Small intestine (tissue), 16 donors: ENCODE measurements at places on chromosomes 2 and 18.

- DNase-seq: peak; percentile 36
Measured at GRCh38 chr2:10517351-10518043, 69.4 kb upstream of the ODC1 start.

DNA sequence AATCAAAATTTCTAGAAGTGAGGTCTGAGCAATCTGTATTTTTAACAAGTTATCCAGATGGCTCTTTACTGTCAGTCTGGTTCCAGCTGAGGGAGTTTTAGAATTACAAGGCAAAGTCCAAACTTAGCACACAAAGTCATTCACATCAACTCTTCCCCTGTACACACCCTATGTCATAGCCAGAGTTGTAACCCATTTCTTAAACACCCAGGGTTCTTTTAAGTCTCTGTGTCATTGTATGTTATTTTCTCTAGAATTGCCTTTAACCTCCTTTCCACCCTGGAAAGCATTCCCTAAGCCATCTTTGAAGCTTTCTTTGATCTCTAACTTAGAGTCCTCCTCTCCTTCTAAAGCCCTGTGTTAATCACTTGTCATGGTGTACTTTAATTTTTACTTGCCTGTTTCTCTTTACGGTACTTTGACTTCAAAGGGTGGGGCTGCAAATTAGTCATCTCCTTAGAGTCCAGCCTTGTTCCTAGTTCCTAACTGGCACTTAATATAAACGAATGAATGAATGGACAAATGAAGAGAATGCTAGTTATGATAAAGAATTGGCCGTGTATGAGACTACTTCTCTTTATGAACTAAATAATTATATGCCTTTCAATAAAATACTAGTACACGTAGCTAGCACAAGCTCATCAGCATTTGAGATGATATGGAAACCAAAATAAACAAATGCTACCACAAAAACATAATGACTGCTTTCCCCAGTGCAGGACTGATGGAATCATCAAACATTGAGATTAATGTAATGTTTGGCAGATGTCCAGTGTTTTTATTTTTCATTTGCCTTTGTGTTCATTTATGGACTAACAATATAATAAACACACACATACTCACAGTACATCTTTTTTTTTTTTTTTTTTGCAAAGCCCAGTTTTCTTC is 11.9 kb upstream of the ACTR3 start:
- DNase-seq: peak; percentile 95

GRCh38 chr2:40127146-40127545 is 324.7 kb downstream of the SLC8A1 start:
- no peak for DNase-seq

GRCh38 chr2:239884875-239885274 is 140.3 kb downstream of the NDUFA10 start:
- no peak for DNase-seq

- peak; percentile 78 for DNase-seq
Measured at GRCh38 chr2:70087702-70088597, 673 bp downstream of the PCBP1 start.

DNA sequence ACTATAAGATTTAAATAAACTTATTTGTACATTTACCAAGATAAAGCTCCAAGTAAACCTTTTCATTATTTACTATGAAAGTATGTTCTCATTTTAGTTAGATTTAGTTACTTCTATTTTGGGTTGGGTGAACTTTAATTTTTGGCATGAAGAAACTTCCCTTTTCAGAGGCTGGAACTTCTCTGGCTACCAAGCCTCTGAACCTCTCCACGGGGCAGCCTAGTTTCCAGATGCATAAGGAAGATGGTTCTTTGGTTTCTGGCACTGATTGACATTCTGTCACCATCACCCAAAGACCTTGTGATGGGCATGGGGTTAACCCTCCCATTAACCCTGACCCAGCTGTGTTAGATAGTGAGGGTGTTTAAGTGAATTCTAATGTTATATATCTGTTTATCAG is 17.1 kb downstream of the PSD4 start:
- no peak for DNase-seq

DNA sequence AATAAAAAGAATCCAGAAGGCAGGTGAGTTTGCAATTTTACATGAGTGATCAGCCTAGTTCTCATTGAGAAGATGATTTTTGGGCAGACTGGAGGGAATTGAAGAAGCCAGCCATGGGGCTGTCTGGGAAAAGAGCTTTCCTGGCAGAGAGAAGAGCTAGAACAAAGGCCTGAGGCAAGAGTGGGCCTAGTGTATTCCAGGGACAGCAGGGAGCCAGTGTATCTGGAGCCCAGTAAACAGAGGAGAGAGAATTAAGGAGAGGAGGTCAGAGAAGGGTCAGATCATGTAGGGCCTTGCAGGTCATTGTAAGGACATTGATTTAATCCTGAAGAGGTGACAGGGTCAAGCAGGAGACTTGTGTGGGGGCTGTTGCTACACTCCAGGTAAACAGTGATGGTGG is 195.8 kb downstream of the SATB2 start:
- DNase-seq: no peak

DNA sequence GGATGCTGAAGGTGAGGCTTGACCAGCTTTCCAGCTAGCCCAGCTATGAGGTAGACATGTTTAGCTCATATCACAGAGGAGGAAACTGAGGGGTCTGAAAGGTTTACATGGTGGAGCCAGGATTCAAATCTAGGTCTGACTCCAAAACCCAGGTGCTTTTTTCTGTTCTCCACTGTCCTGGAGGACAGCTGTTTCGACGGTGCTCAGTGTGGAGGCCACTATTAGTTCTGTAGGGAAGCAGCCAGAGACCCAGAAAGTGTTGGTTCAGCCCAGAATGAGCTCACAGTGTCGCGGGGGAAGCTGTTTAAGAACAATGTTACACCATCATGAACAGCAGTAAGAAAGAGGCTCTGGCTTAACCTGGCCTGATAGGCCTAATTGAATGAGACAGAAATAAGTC is 11.1 kb downstream of the PROC start:
- DNase-seq: no peak

- peak; percentile 84 for DNase-seq
Measured at GRCh38 chr2:227665189-227665940, 1.2 kb upstream of the SCYGR5 start.

DNA sequence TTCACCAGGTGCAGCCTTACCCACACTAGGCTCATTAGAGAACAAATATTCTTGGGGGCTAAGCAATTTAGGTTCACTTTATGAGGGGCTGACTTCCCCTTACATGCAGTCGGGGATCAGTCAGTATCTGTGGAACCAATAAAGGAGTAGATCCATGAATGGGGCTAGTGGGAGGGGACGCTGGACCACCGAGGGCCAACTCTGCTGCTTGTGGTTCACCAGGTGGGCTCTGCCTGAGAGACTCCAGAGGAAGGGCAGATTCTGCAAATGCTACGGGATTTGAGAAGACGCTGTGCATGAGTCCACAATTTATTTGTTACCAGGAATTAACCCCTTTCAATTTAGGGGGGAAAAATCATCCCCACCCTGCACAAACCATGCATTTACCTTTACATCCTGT is 15.9 kb upstream of the HAAO start:
- DNase-seq: no peak

- no peak for DNase-seq
Measured at GRCh38 chr2:226330206-226330605, 469.4 kb downstream of the IRS1 start.

- DNase-seq: peak; percentile 23
Measured at GRCh38 chr2:241009601-241010530, 11.4 kb downstream of the SNED1 start.

DNA sequence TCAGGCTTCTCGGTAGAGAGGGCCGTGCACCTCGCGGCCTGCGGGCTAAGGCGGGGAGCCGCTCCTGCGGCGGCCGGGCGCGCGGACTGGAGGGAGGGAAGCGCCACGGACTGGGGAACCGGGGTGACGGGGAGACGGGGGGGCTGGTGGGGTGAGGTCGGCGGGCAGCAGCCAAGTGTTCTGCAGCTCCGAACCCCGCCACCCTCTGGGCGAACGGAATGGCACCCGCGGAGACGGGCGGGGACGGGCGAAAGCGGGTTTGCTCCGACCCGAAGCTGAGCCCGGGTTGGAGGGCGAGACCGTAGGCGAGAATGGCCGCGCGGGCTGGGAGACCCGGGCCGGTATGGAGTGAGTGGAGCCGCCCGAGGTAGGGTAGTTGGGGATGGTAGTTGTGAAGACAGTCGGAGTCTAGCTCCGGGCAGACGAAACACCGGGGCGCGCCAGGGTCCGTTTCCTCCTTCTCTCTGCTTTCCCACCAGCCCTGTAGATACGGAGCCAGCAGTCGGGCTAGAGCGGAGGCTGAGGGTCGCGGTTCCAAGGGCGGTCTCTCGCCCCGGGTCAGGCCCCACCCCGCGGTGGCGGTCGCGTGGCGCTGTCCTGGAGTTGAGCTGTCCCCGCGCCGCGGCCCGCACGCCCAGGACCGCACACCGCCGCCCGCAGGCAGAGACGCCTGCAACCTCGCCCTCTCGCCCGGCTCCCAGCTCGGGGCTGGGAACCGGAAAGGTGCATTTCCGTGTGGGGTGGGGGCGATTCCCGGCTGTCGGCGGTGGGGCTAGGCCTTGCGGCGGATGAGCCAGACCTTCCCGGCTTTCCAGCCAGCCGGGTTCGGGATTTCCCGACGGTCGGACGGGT is 160.3 kb upstream of the SIX2 start:
- peak; percentile 39 for DNase-seq

GRCh38 chr18:79601234-79601633 is 78.4 kb upstream of the CTDP1 start:
- DNase-seq: no peak

DNA sequence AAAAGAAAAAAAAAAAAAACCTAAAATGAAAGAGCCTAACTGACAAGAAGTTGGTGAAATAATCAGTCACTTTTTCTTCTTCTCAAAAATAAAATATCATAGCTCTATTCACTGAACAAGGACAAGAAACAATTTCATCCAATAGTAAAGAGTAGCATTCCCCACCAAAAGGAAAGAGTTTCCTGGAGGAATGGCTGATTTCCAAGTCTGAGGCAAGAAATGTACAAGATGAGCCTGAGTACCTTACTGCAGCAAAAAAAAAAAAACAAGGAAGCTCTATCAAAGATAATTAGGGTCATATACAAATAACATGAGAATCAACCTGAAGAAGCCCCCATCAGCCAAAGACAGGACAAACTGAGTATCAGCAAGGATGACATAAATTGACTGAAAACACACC is 11.5 kb downstream of the ROCK1 start:
- no peak for DNase-seq

GRCh38 chr2:15769676-15770547 is 170.4 kb upstream of the MYCN start:
- DNase-seq: no peak

DNA sequence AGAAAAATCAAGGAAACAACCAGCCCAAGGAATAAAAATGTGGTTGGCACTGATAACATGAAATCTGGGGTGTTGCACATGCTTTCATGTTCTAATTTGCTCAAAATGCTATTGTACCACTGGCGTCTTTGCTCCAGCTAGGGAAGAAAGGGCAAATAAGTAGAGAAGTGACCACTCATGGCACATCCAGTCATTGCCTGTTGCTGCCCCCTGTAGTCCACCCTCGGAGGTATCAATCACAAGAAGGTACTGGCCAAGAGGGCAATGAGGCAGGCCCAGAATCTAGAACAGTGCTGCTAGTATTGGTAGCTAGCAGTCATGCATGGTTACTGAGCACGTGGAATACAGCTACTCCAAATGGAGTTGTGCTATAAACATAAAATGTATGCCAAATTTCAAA is 213.4 kb downstream of the CDCA7 start:
- no peak for DNase-seq

GRCh38 chr2:171814883-171815282 is 79.2 kb downstream of the SLC25A12 start:
- DNase-seq: no peak

GRCh38 chr18:54991981-54992380 is 32.7 kb upstream of the CCDC68 start:
- no peak for DNase-seq

DNA sequence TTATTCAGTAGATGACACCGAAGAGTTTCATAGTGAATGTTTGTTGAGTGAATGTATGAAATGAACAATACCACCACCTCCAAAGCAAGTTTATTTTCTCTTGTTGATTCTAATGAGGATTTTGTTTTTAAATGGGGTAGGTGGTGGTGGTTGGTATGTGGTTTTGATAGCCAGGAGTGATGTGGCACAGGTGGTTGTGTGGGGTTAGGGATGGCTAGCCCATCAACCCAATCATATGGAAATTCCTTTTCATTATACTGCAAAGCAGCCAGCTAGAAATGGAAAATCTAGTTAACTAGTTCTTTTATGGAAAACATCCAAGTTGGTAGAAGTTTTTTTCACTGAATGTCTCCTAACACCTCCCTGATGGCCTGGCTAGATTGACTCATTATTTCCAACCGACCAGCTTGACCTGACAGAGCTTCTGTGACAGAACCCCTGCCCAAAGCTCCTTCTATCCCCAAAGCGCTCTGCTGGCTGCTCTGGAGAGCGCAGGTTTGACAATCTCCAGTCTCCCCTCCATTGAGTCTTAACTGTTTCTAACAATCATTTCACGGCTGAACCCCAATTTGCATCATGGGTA is 376.9 kb downstream of the MTX2 start:
- no peak for DNase-seq

DNA sequence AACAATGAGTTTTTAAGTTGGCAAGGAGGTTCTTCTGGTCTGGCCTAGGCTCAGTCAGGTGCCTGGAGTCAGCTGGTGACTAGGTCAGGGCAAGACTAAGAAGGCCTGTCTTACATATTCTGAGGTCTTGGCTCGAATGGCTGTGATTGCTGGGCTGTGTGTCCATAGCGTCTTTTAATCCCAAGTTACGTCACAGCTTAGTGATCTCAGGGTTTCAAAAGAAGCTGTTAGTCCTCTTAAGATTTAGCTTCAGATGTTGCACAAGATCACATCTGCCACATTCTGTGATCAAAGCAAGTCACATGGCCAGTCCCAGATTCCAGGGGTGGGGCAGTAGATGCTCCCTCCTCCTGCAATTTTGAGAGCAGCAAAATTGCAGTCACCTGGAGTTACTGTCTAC is 61.3 kb downstream of the PKP4 start:
- DNase-seq: no peak

GRCh38 chr2:219076253-219076652 is 15.5 kb upstream of the IHH start:
- no peak for DNase-seq

DNA sequence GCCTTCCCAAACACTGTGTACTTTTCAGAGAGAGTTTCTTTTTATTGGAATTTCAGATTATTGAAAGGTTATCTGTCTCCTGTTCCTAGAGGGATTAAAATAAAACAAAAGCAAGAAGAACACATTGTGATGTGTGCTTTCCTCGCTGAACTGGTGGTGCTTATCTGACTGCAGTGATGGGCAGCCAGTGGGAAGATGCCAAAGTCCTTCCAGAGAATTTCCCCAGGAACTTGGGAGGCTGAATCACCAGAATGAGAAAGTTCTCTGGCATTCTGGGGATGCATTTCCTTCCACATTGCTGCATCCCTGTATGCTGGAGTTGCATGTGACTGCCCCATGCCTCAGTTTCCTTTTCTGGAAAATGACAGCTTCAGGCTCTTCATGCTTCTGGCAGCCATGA is 53.9 kb upstream of the SEC11C start:
- no peak for DNase-seq
